ENCODE measurements at places on chromosomes 1 and 21.

- no peak for DNase-seq
Observed at GRCh38 chr21:42302076-42302650, 13.0 kb downstream of the TFF3 start.

DNA sequence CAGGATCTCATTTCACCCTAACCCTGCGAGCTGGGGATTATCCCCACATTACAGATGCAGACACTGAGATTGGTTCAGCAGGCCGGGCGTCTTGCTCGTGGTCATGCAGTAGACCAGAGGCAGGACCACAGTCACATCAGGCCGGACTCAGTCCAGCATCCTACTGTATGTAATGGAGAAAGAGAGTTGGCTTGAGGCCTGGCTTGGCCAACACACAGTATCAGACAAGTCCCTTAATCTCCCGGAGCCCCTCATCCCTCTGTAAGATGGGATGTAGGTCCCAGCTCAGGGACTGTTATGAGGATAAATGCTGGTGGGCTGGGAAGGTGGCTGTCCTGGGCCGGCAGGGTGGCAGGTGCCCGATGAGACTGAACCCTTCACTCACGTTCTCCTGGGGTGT is 66.1 kb upstream of the ACTL8 start:
- DNase-seq, result no peak

- no peak for DNase-seq
Observed at GRCh38 chr1:53740621-53741105, 1.7 kb upstream of the GLIS1 start.

- DNase-seq, result no peak
Observed at GRCh38 chr1:53470155-53470554, 11.0 kb downstream of the DMRTB1 start.

- DNase-seq, result no peak
Observed at GRCh38 chr1:36885540-36886357, 148.6 kb downstream of the GRIK3 start.

GRCh38 chr1:190022709-190023108 is 455.0 kb downstream of the BRINP3 start:
- DNase-seq, result no peak

- no peak for DNase-seq
Observed at GRCh38 chr1:206705726-206706297, 21.1 kb downstream of the MAPKAPK2 start.

DNA sequence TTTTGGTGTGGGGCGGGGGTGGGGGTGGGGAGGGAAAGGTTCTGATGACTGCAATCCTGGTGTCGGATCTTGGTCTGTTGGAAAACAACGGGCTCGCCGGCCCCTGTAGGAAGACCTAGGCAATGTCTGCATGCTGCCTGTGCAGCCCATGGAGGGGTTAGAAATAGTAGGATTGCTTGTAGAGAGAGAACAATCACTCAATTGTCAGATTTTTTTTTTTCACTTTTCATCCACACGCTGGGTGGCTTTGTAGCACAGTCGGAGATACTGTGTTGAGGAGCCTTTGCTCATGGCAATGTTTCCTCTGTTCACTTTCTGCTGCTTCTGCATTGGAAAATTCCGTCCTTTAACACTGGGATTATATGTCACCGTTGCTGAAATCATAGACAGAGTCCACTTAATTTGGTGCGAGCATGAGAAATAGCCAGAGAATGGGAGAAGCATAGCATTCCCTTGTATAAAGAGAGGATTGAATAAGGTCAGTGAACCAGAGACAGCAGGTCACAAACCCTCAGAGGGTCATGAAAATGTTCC is 107.5 kb downstream of the MRPS6 start:
- no peak for DNase-seq

DNA sequence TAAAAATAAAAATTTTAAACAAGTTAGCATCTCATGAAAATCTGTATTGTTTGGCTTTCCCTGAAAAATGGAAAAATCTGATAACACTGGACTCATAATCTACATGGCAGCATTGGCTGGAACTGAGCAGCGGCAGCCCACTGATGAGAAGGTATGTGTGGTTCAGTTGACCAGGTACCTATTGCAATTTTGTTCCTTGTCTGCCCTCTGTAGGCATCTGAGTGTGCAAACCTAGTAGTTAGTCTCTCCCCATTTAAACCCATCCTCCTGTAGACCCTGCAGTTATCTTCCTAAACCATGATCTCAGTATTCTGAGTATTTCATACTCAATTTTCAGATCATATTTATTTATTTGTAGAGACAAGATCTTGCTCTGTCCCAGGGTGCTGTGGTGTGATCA is 59.4 kb upstream of the SERBP1 start:
- DNase-seq, result no peak

DNA sequence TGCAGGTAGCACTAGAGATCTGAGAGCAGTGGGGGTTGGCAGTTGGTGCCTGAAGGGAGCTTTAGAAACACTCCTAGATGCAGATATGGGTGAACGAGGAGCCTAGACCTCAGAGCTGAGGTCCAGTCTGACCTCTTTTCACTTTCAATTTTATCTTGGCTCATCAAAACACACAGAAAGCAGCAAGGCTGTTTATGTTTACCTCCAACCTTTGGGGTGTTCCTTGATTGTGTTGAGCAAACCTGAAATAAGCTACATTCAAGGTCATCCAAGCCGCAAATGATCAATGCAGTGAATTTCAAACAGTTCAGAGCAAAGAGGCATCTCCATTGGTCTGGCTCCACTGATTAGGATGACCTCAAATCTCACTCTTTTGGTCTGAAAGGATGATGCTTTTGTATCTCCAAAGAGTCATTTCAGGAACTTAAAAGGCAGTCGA is 1.3 kb downstream of the LY9 start:
- DNase-seq, result no peak

DNA sequence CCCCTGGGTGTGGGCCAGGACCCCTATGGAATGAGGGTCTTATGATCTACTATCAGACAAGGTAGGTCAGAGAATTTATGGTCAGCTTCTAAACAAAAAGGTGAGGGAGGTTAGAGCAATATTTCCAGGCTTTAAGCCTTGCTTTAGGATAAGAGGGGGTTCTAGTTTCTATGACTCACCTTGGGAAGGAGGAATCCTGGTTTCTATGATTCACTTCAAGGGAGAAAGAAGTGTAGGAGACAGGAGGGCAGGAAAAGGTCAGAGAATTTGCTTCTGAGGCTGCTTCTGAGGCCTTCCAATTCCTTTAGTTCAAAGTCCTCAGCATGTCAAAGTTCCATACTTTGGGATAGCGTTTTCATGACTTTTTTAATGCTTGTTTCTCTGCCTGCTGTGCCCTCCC is 35.2 kb downstream of the RGL1 start:
- no peak for DNase-seq

DNA sequence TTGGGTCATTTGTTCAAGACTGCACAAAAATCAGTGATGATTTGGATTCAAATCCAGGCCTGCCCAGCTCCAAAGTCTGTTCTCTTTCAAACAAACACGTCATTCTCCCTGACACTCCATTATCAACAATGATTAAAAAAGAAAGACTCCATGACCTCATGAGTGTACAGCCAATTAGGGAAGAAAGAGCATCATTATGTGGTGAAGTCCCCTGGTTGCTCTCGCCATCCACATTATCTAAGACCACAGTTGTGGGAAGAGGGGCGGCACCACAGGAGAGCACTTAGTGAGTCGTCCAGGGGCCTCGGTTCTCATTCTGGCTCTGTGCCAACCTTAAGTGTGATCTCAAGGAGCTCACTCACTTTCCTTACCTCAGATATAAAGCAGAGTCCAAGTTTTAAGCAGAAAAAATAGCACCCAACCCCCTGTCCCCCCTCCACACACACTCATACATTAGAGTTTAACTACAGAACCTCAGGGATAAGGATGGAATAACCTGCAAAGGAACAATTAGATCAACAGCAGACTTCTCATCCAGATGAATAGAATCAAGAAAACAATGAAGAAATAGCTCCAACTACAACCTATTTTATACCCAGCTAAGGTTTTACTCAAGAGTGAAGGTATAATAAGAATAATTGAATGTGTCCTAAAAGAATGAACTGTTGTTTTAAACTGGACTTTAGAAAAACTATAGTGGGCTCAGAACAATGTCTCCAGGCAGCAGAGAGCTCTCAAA is 47.8 kb downstream of the COL6A1 start:
- no peak for DNase-seq

DNA sequence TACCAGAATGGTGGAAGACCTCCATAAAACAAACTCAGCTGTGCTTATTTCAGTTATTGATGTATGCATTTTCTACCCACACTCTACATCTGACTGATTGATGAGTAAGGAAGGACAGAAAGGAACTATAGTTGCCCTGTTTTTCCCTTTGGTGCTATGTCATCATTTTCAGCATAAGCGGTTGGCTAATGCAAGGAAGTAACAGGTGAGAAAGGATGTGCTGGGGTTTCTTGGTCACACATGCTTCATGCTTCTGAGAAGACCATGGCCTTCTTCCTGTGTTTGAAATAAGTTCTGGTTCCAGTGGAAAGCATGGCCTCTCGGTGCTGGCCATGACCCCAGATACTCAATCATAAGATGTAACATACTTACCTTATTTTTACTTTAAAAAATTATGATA is 541.2 kb downstream of the PTPRU start:
- DNase-seq, result no peak

DNA sequence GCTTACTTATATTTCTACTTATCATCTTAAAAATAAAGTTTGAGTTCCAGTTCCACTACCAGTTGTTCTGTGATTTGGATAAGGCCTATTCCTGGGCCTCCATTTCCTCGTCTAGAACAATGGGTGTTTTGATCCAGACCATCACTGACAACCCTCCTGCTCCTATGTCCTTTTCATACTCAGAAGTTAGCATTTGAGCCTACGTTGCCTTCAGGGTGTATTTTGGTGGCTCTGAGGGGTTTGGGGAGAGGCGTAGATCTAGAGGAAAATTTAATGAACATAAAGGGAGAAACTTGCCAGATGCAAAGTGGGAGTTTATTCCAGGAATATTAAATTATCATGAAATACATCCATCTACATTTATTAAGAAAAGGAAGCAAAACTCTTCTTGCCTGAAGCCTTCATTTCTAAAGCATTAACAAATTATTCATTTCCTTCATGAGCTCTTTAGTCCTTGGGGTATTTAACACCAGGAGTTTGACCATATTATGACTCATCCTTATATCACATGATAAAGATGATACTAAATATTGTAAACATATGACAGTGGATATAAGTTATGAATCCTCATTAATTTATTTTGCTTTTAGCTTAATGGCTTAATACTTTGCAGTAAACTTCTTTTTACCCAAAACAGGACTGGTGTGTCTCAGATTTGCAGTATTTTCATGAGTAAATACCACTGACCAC is 47.2 kb upstream of the SYT14 start:
- no peak for DNase-seq

DNA sequence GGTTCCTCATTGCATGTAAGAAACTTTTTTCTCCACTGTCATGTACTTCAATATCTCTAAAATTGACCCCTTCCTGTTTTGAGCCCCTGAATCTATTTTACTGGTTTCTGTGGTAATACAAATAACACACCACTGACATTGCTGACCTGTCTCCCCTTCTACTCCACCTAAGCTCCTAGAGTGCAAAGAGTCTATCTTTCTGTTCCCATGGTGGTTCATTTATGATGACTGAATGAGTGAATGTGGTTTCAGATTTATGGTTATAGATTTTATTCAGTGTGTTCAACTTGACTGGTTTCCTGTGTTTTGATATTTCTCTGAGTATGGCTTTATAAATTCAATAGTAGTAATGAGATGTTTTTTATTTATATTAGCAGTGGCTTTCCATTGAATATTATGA is 127.7 kb downstream of the MAGI3 start:
- no peak for DNase-seq

DNA sequence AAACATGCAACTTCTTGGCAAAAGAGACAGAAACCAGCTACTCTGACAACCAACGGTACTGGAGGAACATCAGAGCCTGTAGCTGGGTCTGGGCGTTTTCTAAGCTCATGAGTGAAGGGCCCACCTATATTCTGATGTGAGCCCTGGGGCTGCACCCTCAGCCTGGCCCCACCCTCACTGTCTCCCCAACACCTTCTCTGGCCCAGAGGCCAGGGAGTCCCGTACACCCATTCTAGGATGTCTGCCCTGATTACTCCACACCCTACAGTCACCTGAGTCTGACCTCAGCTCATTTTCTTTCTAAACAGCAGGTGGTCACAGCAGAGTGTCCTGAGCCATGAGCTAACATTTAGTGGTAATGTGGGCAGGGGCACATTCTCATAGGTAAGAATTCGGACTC is 439.2 kb downstream of the MATN1 start:
- DNase-seq, result no peak

GRCh38 chr1:27713869-27714513 is 11.8 kb upstream of the FAM76A start:
- no peak for DNase-seq

DNA sequence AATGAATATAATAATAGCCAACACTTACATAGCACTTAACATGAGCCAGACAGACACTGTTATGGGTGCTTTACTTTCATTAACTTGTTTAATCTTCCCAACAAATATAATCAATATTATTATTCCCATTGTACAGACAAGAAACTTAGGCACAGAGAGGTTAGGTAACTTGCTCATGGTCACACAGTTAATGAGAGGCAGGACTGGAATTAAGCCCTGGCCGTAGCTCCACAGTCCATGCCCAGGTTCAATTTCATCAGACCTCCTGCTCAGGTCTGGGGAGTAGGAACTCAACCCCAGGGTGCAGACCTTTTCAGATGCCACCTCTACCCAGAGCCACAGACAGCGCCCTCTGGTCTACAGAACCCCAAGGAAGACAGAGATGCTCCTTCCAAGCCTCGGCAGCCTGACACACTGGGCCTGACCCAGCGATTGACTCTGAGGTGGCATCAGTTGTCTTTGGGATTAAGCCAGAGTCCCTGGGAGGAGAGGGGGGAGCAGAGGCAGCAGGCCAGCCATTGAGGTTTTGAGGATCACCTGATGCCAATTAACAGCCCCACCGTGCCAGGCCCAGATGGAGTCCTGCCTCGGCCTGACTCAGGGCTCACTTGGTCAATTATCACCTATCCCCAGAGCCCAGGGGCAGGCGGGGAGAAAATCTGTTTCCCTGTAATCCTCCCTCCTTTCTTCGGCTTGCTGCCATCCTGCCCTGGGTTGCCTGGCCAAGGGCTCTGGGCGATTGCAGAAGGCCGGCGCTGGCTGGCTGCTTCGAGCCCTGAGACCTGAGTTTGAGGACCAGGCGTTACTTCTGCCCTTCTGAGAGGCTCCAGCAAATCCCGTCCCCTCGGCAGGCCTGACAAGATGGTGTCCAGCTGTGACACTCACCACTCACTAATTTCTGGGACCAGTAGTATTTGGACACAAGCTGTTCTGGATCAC is 116.7 kb downstream of the LACTBL1 start:
- DNase-seq, result no peak

DNA sequence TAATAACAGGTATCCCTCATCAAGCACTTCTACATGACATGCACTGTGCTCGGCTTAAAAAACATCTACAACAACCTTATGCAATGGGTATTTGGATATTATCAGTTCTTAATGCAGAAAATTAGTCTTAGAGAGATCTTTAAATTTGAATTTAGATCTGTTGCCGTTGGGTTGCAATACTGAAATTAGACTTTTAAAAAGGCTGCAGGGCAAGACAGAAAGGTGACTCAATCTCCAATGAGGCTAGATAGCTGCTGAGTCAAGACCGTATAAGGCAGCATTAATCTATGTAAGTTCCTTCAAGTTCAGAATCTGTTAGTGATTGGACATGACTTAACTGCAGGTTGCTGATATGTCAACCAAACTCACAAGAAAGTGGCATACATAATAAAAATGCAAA is 37.3 kb downstream of the OLFM3 start:
- DNase-seq, result no peak

- no peak for DNase-seq
Observed at GRCh38 chr1:10108134-10108663, 75.4 kb downstream of the UBE4B start.

GRCh38 chr1:217393896-217394295 is 237.0 kb downstream of the GPATCH2 start:
- DNase-seq, result no peak

- DNase-seq, result no peak
Observed at GRCh38 chr1:64072089-64072793, 131.2 kb upstream of the UBE2U start.
